ENCODE measurements at places on chromosomes 13 and 19.

GRCh38 chr13:24052547-24053518 is 107.7 kb upstream of the SPATA13 start:
- no peak for DNase-seq

DNA sequence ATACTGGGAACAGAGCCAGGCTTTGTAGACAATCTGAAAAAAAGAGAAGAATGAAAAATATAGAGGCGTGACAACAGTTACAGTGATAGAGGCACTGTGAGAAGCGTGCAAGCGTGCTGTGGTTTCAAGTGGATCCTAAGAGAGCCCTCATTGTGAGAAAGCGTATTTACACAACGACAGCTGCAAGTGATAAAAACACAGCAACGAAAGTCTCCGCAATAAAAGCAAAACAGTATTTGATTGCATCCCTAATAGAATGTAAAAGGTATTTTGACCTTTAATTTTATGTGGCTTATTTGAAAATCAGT is 642.7 kb upstream of the ARGLU1 start:
- no peak for DNase-seq

DNA sequence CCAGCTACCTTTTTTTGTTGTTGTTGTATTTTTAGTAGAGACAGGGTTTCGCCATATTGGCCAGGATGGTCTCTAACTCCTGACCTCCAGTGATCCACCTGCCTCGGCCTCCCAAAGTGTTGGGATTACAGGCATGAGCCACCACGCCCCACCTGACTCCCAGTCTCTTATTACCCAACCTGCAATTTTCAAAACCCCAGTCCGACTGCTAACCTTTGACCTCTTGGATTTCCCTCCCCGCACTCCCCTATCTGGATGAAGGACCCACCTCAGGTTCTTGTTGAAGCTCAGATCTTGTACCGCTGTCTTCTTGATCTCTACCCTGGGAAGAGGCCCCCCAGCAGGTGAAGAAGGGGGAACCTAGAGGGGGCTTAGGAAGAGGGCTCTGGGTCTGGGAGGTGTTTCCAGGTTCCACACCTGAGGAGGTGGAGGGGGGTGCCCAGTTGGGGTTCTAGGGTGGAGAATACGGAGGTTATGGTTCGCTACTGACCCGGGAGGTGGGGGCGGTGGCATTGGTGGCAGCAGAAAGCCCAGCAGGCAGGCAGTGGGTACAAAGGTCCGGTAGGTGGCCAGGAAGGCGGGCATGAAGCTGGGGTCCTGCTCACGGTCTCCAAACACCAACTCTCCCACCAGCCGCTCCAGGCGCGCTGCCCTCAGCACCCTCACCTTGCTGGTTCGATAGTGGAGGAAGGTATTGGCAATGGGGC is 2.6 kb downstream of the RGL3 start:
- DNase-seq: no peak

- DNase-seq: no peak
Measured at GRCh38 chr13:21849323-21849722, 178.4 kb downstream of the FGF9 start.

- no peak for DNase-seq
Measured at GRCh38 chr19:19423322-19423721, 17.8 kb downstream of the GATAD2A start.

DNA sequence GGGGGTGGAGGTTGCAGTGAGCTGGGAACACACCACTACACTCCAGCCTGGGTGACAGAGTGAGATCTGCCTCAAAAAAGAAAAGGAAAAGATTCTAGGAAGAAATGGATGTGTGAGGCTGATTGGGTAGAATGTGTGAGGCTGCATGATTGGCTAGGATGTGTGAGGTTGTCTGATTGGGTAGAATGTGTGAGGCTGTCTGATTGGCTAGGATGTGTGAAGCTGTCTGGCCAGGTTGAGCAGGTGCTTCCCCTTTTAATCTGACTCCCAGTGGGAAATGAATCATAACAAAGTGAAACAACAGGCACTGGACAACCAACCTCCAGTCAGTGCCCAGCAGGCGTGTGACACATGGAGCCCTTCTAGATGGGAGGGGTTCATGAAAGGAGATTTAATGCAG is 14.7 kb downstream of the C13orf46 start:
- no peak for DNase-seq

- DNase-seq: no peak
Measured at GRCh38 chr13:28245465-28245864, 107.1 kb downstream of the PAN3 start.

- DNase-seq: no peak
Measured at GRCh38 chr13:113401452-113402415, 37.8 kb upstream of the GRTP1 start.

DNA sequence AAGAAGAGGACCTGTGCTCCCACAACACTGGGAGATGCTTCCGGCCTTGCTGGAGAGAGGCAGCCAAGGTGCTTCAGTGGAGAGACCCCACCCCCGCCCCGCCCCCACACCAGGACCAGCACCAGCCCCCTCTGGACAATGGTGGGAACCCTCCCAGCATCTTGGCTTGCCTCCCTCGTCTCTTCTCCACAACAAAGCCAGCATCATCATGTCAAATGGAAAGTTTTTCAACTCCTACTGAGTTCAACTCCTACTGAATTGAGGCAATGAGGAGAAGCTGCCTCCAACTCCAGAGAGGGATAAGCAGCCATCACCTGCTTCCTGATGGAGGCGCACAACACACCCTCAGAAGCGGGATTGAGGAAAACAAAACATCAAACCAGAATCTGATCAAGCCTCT is 12.8 kb downstream of the DEDD2 start:
- DNase-seq: no peak

GRCh38 chr13:110264685-110265275 is 42.2 kb downstream of the COL4A1 start:
- no peak for DNase-seq

DNA sequence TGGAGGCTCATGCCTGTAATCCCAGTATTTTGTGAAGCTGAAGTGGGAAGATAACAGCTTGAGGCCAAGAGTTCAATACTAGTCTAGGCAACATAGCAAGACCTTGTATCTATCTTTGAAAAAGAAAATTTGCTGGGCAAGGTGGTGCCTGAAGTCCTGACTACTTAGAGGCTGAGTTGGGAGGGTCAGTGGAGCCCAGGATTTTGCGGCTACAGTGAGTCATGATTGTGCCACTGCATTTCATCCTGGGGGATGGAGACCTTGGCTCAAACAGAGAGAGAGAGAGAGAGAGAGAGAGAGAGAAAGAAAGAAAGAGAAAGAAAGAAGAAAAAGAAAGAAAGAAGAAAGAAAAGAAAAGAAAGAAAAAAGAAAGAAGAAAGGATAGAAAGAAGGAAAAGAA is 1872.3 kb upstream of the PCDH20 start:
- DNase-seq: no peak

- DNase-seq: no peak
Measured at GRCh38 chr13:112688560-112689302, 1.1 kb upstream of the ATP11A start.

DNA sequence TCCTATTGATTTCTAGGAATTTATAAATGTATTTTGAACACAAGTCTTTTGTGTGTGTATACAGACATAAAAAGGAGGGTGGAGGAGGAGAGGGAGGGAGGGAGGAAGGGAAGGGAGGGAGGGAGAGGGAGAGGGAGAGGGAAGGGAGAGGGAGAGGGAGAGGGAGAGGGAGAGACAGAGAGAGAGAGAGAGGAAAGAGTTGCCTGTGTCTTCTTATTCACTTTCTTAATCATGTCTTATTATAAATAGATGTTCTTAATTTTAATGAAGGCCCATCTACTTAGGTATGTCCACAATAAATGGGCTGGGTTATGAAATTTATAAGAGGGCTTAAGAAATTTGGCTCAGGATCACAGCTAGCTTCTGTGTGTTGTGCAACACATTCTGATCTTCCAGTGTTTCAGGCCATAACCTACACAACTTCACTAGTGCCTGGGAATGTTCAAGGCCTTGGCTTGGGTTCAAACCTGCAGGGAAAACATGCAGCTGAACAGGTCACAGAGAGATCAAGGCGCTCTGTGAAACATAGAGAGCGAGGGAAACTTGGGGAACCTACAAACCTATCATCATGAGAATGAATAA is 39.3 kb downstream of the ZNF45 start:
- peak; percentile 7 for DNase-seq

- DNase-seq: no peak
Measured at GRCh38 chr13:94119360-94119936, 360.0 kb downstream of the DCT start.

GRCh38 chr13:19382111-19382510 is 179.2 kb downstream of the TPTE2 start:
- no peak for DNase-seq

- no peak for DNase-seq
Measured at GRCh38 chr19:35908010-35908441, at the start of gene TYROBP. Gene TYROBP (minus strand): TSS chr19:35908295. CDS start chr19:35908228, 67 bp downstream.

- no peak for DNase-seq
Measured at GRCh38 chr19:16586991-16587832, 15.0 kb upstream of the SLC35E1 start.

DNA sequence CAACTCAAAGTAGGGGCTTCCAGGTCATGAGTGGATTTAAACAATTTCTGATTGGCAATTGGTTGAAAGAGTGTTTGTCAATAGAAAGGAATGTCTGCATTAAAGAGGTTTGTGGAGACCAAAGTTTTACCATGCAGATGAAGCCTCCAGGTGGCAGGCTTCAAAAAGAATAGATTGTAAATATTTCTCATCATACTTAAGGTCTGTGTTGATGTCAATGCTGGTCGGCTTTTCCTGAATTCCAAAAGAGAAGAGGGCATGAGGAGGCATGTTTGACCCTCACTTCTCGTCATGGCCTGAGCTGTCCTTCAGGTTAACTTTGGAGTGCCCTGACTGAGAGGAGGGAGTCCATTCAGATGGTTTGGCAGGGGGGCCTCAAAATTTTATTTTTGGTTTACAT is 125.4 kb upstream of the RFC3 start:
- DNase-seq: no peak

DNA sequence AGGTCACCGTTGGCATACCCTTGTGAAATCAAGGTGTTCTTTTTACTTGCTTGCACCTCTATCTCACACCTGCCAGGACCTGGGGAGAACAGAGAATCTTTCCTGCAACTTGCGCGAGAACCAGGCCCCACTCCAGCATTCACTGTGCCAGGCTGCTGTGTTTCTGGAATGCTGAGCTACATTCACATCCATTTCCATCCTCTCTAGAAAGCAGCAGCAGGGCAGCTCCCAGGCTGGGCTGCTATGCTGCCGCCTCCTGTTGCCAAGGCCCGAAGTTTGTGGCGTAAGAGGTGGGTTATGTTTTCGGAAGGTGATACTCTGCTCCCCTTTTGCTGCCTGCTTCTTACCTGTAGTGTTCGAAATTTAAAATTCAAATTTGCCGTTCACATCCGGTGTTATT is 464.1 kb downstream of the KLF5 start:
- no peak for DNase-seq

DNA sequence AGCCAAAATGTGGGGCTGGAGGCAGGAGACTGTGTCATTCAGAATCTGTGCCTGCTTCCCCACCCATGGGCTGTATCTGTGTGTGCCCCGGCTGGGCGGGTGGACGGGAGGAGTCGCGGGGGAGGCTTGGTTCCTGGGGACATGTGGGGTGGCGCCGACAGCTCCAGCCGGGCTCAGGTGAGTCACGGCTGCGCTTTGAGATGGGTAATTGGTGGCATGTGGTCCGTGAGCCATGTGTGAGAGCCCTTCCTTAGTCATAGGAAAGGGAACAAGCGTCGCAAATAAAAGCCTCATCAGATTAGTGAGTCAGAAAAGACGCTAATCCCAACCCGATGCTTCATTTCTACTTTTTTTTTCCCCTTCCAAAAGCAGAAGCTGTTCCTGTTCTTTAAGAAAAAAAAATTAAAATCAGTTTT is 118.6 kb upstream of the ZNF536 start:
- peak; percentile 1 for DNase-seq

GRCh38 chr13:63167699-63168337 is 1752.2 kb upstream of the PCDH20 start:
- no peak for DNase-seq

DNA sequence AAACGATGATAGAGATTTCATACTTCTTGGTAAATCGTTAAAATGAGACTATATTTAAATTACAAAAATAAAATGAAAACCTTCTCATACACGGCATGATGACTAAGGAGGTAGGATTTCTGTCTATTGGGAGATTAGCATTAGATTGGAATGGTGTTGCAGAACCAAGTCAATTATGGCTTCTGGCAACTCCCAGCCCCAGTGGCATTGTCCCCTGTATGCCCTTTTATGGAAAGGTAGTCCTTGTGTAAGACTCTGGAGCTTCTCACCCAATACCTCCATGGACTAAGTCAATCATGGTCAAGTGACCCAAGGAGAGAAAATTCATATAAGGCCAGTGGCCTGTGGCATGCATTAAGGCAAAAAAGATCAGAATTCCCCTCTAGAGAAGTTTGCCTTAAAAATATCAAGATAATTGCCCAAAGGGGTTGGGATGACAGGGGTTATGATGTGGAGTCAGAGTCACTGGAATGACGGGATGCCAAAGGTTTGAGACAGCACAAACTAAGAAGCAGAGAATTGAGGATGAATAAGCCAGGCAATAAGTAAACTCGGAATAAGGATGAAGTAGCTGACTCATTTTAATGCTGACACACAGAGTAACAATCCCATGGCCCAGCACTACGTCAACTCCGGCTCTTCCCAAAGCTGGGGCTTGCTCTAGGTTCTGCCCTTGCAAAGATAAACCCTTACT is 57.8 kb upstream of the POSTN start:
- DNase-seq: peak; percentile 96

- no peak for DNase-seq
Measured at GRCh38 chr13:25300861-25301346, 521 bp upstream of the NUP58 start.

DNA sequence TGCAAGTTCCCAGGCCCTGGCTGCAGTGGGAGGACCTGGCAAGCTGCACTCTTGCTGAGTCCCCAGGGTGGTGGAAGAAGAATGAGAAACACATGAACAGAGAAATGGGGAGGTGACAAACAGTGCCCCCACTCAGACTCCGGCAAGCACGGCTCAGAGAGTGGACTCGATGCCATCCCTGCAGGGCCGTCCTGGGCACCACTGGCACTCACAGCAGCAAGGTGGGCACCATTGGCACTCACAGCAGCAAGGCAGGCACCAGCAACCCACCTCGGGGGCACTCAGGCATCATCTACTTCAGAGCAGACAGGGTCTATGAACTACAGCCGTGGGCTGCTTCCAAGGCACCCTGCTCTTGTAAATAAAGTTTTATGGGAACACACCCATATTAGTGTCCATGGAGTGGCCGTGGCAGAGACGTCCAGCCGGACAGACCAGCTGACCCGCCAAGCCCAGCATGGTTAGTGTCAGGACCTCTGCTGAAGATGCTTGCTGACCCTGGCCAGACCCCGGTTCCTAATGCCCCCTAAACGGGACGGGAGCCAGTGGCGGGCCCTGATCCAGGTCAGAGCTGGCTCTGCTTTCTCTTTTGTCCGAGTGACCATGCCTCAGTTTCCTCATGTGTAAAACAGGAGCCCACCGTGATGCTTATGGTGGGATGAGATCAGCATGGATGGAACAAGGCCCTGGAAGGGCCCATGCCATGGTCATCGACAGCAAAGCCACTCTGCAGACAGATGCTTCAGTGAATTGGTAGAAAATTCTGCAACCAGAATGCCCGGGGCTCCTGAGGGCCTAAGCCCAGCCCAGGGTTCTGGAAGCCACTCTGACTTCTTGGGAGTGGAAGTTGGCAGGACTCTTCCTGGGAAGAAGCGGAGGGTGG is 2.1 kb upstream of the F10 start:
- no peak for DNase-seq

- no peak for DNase-seq
Measured at GRCh38 chr13:32977321-32977720, 38.9 kb upstream of the KL start.

GRCh38 chr13:99335603-99336002 is 28.4 kb upstream of the GPR183 start:
- DNase-seq: no peak

GRCh38 chr13:40770934-40771618 is at the start of gene MRPS31:
Gene MRPS31 (minus strand): TSS chr13:40771190. CDS start chr13:40771136, 54 bp downstream.
- DNase-seq: peak; percentile 78
